ENCODE measurements at places on chromosomes 6 and 20. TPM values are rescaled to one million over a fixed set of nuclear protein-coding genes. Genes with fewer than 3 reads are reported as not detected.

GRCh38 chr6:1610497-1611321 is 994 bp downstream of the FOXC1 start:
- no peak for DNase-seq

- DNase-seq: no peak
Measured at GRCh38 chr6:167745670-167746389, 80.9 kb upstream of the AFDN start.

DNA sequence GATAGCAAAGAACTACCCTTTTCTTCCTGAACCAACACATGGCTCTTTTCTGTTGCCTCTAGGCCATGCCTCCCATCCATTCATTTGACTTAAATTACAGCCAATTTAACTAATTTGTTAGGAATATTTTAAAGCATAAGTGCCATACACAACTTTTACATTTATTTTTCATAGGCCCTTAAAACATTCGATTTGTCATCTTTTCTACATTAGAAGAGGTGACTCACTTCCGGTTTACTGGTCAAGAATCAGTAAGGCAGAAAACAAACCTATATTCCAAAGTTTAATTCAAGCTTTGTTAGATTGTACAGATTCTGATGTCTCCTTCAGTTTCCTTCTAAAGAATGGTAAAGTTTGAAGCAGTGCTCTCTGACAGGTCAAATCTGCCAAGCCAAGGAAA is 344.3 kb downstream of the SAMD5 start:
- no peak for DNase-seq

DNA sequence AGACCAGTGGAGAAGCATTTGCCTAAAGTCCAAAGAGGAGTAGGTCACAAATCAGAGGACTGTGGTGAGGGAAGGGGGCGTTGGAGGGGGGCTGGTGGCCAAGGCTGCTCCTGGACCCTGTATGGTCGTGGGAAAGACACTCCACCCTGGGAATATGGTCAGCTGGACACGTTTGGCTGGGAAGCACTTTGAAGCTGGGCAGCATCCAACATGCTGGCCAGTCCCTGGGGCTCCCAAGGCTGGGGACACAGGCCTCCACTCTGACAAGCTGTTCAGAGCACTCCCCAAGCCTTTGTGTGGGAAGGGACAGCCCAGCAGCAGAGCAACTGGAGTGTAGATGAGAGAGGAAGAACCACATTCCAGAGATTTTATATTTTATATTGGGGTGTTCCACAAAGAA is 203.2 kb downstream of the ANKRD60 start:
- no peak for DNase-seq

GRCh38 chr6:71886184-71887005 is at the start of gene RIMS1:
RIMS1 (plus strand) TSS chr6:71886550; CDS start chr6:71887024, 474 bp downstream.
- DNase-seq: no peak

GRCh38 chr6:78861509-78861908 is 5.8 kb upstream of the IRAK1BP1 start:
- DNase-seq: no peak

- DNase-seq: no peak
Measured at GRCh38 chr6:46104209-46104608, 25.6 kb upstream of the ENPP4 start.

Gene OR12D1
- not detected for total RNA-seq

Gene LHFPL5
- not detected for total RNA-seq

Gene TMEM242
- total RNA-seq: 2.7 TPM

Gene STK4
- total RNA-seq: 15.7 TPM

Gene MUC21
- total RNA-seq: 322 TPM

Gene PTCHD4
- total RNA-seq: not detected

Gene RPS10
- total RNA-seq: 4,649 TPM

Data from esophagus squamous epithelium (tissue), 5 donors.